ENCODE measurements at places on chromosomes 1 and 21. TPM values are rescaled to one million over a fixed set of nuclear protein-coding genes. Genes with fewer than 3 reads are reported as not detected.

DNA sequence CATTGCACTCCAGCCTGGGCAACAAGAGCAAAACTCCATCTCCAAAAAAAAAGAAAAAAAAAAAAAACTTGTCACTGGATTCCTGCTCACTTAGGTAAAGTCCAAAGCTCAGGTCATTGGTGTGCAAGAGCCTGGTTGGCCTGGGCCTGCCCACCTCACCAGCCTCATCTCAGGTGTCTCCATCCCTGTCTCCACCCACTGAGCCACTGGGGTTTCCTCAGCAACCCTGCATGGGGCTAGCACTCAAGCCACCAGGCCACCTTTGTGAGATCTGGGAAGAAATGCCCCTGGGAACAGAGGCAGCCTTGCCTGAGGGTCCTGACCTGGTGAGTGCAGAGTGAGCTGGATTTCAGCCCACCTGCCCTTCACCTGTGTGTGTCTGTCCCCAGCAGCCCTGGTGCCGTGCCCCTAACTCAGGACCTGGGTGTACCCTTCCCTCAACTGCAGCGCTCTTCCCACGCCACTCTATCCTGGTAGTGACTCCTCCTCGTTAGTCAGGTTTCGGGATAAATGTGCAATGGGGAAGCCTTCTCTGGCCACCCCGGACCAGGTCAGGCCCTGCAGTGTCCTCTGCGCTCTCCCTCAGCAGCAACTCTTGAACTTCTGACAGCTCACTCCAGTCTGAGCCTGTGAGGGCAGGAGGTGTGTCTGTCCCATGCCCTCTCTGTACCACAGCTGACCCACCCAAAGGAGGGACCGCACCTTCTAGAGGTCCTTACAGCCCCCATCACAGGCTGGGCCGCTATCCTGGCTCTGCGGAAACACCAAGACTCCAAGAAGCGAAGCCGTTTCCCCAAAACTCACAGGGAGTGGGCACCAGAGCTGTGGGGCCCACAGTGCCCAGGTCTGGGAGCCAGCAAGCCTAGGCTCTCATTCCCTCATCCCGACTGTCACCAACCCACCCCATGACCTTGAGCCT is 3.3 kb downstream of the PDZK1IP1 start:
- no peak for DNase-seq

Gene RGS8
- 0.05 TPM for total RNA-seq

Gene CRYAA
- not detected for total RNA-seq

GRCh38 chr1:158840236-158840635 is 9.1 kb downstream of the MNDA start:
- no peak for DNase-seq

DNA sequence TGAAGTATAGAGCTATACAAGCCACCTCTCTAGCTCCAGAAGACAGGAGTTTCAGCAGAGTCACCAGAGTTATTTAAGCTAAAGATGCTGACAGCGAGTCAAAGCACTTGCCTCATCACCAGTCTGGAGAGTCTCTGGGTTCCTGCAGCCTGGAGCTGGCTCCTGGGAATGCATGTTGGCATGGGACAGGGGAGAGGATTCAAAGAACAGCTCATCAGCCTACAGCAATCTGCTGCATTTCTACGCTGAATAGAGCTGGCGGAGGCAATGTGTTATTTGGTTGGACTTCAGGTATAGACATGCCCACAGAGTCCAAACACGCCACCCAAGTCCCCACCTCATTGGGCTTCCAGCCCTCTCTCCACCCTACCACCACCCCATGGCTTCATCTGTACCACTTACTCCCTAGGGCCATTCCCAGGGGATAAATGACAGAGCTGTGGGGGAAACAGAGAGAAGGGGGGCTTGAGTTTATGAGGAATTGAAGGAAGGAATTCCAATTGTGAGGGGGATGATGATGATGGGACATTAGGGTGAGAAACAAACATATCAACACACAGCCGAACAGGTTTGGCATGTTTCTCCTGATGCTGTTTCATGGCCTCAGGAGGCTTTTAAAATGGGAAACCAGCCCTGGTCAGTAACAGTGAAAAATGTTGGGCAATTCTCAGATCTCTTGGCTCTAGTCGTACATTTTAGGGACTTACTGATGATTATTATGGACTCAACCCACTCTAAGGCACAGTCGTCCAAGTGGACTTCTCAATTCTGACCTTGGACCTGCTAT is 58.4 kb downstream of the PLEKHA6 start:
- no peak for DNase-seq

GRCh38 chr21:38476385-38476784 is 21.9 kb downstream of the ERG start:
- no peak for DNase-seq

GRCh38 chr1:201050515-201051277 is 27.2 kb upstream of the KIF21B start:
- no peak for DNase-seq

DNA sequence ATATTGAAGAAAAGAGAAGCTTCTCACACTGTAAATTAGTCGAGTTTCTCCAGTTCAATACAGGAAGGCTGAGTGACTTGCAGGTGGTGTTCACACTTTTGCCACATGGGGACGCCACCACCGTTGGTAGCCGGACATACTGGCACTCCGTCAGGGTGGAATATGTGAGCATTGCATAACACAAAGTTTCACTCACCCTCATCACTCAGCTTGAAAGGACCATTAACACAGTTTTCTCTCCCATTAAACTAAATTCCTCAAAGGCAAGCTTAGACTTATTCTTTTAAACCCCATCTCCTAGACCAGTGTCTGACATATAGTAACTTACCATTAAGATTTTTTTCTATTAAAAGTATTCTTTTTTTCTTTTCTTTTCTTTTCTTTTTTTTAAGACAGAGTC is 105.3 kb upstream of the SERBP1 start:
- DNase-seq: peak; percentile 71

DNA sequence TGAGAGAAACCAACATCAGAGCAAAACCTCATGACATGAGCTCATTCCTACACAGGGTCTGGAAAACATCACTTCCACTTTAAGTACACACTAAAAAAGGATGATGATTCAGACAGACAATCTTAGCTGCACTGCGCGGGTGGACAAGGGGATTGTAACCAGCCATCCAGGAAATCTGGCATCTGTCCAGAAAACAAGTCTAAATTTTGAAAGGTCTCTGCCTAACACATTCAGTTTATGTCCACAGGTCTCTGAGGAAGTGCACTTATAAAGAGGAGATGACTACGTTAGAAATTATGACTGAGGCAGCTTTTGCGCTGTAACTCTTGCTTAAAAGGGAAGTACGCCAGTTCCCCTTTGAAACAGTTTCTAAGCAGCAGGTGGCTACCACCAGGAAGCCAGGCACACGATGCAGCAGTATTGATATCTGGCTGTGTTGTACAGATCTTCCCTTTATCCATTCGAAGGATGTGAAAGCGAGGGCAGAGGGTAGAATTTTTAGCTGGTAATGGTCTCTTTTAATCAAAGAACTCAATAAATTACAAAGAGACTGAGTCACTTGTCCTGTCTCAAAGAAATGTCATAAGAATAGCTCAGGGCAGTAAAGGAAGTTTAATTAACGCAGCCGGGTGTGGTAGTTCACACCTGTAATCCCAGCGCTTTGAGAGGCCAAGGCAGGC is 128.0 kb downstream of the SETD4 start:
- peak; percentile 53 for DNase-seq

Gene IFI44
- total RNA-seq: 6.6 TPM

Gene GPR25
- total RNA-seq: not detected

GRCh38 chr1:205276689-205277065 is 44.9 kb downstream of the NUAK2 start:
- DNase-seq: no peak

DNA sequence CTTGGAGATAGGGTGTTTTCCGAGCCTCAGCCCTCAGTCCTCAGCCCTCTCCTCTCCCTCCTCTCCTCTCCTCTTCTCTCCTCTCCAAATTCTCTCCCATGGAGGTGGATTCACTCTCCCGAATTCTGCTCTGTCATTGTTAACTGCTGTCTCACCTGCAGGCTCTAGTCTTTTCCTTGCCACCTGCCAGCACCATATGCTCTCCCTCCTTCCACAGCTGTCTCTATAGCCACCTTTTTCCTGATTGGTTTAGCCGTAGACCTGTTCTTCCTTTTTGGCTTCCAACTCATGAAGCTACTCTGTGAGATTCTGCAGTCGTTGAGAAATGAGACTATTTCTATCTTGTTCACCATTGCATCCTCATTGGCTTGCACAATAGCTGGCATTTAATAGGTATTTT is 19.7 kb downstream of the COG2 start:
- no peak for DNase-seq

DNA sequence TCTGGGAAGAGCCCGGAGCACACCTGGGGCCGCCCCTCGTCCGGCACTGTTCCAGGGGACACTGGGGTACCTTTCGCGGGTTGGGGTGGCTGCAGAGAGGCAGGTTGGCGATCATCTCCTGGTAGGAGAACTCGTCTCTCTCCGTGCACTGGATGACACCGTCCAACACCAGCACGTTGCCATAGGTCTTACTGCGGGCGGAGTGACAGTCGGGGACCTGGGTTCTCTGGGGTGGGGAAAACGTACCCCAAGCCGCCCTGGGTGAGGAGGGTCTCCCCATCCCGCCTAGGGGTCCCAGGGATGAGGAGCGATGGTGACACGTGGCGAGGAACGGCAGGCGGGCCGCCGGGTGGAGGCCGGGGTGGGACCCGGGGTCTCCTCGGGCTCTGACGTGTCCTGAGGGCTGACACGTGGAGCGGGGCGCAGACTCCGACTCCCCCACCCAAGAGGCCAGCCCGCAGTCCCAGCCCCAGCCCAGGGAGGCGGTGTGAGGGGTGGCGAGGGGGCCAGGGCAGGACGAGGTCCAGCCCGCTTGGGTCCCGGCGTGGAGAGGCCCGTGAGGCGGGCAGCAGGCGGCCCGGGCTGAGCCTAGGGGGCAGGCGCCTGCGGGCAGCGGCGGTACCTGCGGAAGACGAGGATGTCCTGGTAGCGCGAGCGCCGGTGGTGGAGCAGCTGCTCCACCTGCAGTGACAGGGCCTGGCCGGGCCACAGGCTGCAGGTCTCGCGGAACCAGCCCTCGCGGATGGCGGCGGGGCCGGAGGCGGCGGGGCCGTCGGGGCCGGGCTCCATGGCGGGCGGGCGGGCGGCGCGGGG is 457 bp downstream of the SRM start:
- DNase-seq: peak; percentile 24

Gene MTR
- total RNA-seq: 47.6 TPM

GRCh38 chr1:228197555-228198147 is 10.2 kb upstream of the OBSCN start:
- DNase-seq: no peak

GRCh38 chr1:184392779-184393522 is 6.1 kb downstream of the C1orf21 start:
- DNase-seq: no peak

DNA sequence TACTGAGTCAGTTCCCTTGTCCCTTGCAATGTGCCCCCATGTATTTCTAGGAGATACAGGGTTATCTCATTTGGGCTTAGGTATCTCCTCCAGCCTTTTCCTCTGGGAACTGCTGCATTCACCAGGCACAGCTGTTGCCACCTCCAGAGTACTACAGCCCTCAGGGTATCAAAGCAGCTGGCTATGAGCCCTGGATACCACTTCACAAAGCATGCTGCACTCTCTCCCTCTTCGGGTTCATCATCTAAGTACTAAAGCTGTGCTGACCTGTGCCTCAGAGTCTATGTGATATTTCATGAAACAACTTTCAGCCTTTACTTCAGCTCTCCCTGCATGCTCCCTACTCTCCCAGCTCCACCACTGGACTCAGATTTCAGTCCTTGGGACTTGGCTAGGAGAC is 62.3 kb downstream of the CCDC185 start:
- DNase-seq: no peak

GRCh38 chr1:10402729-10403274 is 3.9 kb downstream of the PGD start:
- no peak for DNase-seq

DNA sequence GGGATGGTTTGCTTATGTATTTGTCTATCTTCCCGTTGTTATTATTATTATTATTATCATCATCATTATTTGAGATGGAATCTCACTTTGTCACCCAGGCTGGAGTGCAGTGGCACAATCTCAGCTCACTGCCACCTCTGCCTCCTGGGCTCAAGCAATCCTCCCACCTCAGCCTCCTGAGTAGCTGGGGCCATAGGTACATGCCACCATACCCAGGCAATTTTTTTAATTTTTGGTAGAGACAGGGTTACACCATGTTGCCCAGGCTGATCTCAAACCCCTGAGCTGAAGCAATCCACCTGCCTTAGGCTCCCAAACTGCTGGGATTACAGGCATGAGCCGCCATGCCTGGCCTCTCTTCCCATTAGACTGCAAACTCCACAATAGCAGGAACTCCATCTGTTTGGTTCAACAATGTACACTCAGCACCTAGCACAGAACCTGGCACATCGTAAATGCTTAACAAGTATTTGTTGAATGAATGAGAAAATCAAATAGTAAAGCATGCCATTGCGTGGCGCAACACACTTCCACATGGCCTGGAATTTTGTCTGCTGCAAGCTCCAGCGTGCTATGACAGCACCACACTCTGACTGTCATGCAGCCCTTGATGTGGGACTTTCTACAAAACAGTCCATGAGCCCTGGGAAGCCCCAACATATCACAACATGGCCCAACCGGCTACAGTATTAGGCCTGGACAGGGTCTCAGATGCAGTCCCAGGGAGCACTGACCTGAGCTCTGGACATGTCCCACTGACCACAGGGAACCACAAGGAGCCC is 3.8 kb upstream of the TINAGL1 start:
- DNase-seq: no peak

DNA sequence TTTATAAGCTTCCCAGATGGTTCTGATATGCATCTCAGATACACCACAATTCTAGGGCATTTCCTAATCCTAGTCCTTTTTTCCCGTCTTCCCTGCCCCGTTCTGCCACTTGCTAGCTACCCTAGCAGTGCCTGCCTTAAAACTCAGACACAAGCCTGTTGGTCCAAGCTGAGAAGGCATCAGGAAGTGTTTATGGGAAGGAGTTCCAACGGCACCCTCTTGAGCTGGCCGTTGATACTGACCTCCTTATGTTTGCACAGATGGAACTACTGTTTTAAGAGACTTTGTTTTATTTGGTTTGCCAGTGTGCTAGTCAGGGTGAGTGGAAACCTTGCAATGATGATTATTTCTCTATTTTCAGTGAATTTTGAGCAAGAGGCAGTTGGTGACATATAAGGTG is 67.2 kb downstream of the UCK2 start:
- DNase-seq: no peak

DNA sequence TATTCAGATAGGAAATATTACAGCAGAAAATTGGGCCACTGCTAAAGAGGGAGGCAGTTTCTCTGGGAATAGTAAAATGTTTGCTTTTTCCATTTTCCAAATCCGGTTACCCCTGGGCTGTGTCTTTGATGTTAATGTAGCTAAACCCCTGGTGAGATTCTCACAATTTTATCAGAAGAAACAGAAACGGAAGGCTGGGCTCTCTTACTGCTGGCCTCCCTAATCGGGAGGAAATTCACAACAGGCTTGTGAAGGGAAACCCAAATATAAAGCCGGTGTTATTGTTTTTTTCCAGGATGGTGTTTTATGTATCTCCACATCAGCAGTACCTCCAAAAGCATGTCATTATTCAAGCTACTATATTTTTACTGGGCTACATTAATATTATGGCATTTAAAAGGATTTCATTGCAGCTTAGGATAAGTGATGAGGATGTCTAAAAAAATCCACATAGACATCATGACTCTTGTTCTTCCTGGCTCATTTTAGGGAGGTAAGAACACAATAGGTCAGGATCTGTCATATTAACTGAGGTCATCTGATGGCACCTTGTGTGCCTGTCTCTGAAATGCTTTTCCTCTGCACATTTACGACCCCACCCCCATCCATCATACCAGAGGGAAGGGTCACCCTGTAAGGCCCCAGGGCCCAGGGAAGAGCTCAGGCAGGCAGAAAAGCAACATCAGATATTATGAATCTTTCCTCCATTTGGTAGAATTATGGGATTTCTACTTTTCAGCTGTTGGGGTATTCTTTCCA is 158.7 kb downstream of the DSCAM start:
- DNase-seq: no peak
